A549 treated with CORT108297 at 1 μM for 4 hours (cell line): ENCODE measurements at places on chromosomes 2 and 18. TPM values are rescaled to one million over a fixed set of nuclear protein-coding genes. Genes with fewer than 3 reads are reported as not detected.

The B3GNT7 gene
- total RNA-seq, result 1.6 to 2.1 TPM (median 1.9 TPM) in 5 replicates

The CYTIP gene
- total RNA-seq, result not detected in 5 replicates

The MOGAT1 gene
- not detected in 5 replicates for total RNA-seq

The CHRNA1 gene
- total RNA-seq, result not detected in 5 replicates
